ENCODE measurements at places on chromosomes 16 and 17.

DNA sequence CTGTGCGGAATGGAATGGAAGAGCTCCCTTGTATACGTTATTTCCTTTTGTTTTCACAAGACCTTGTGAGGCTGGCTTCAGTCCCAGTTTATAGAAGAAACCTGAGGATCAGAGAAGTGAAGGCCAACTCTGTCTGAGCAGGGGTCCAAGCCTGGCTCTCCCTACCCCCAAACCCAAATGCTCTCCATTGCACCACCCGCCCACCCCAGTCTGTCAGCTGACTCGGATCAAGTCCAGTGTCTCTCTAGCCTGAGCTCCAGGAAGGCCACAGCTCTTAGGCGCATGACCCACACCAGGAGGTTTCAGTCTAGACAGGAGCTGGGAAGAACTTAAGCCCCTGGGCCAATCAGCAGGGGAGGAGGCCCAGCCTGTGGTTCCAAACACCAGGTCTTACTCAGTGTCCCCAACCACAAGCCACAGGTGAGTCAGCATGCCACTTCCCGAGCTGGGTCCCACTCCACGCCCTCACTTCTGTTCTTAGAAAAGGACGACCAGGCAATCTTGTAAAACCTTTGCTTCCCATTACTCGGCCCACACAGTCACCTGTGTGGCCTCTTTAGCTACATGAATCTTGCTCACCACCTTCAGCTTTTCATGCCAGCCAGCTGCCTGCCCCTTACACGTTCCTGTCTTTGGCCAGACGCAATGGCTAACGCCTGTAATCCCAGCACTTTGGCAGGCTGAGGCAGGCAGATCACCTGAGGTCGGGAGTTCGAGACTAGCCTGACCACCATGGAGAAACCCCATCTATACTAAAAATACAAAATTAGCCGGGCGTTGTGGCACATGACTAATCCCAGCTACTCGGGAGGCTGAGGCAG is 27.8 kb downstream of the TK2 start:
- peak; percentile 83 for DNase-seq

DNA sequence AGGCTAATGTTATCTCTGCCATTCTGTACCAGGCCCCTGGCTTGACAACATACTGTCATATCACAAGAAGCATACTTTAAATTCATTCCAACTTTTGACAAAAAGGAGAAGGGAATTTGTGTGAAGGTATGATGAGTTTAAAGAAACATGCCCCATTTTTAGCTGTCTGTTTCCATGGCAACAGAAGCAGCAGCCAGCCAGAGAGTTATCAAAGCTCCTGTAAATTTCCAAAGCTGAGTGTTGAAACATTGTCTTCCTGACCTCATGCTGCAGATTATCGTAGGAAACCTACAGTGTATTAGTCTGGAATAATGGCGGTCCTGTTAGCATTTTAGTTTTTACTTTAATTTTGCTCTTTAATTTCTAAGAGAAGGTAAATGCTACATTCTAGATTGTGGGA is 124.9 kb downstream of the MRTFB start:
- DNase-seq = no peak

- no peak for DNase-seq
Observed at GRCh38 chr17:17082878-17083277, 40.6 kb downstream of the MPRIP start.

- no peak for DNase-seq
Observed at GRCh38 chr17:63405741-63406261, 40.3 kb downstream of the CYB561 start.

Measured in activated CD4-positive, alpha-beta T cell treated with anti-CD3 and anti-CD28 coated beads for 1 hour (primary cell).